ENCODE measurements at places on chromosomes 6 and 20. TPM values are rescaled to one million over a fixed set of nuclear protein-coding genes. Genes with fewer than 3 reads are reported as not detected.

PCK1 gene
- total RNA-seq, result 1.4 TPM

- H3K27ac ChIP-seq, result no peak overlapping the region
- no peaks in the 10 kb centered on the region for H3K36me3 ChIP-seq
- no peaks in the 10 kb centered on the region for H3K4me1 ChIP-seq
Observed at GRCh38 chr6:143620447-143620846, 57.3 kb upstream of the PHACTR2 start.

OTOR gene
- total RNA-seq, result not detected

DNA sequence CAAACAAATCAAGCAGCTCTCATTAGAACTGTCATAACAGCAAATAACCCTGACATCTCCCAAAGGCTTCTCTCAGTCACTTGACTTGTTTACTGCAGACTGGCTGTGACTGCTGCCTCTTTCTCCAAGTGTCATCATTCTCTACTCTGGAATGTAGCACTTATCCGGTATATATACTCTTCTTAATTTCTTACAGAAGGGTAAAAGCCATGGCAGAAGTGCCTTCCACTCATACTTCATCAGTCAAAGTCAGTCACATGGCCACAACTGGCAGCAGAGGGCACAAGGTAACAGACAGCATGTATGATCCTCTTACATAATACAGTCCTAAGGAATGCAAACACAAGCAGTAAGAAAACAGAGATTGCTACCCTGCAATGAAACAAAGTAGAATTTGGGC, 9.3 kb downstream of the NAPB start:
- H3K4me1 ChIP-seq, result peaks cover 54% of the 10 kb centered on the region
- H3K36me3 ChIP-seq, result no peaks in the 10 kb centered on the region
- no peaks in the 10 kb centered on the region for H3K27me3 ChIP-seq

DNA sequence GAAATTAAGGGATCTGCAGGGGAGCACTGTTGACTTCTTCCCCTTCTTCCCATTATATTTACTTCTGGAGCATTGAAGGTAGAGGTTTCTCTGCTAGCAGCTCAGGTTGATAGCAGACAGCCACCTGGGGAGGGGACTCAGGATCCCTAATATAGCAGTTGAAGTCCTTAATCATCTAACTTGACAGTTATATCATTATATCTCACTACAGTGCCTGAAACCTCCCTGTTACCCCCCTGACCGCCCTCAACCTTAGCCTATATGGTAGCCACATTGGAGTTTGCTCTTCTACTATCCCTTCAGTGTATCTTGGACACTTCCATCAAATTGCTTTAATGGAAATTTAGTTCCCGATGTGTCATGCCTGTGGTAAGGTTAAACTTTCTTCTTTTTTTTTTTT, 7.0 kb downstream of the RALGAPB start:
- H3K4me3 ChIP-seq, result no peak overlapping the region
- H3K27ac ChIP-seq, result no peak overlapping the region
- DNase-seq, result no peak
- peaks cover 32% of the 10 kb centered on the region for H3K36me3 ChIP-seq

LSM2 gene
- 70.8 TPM for total RNA-seq

All from esophagus squamous epithelium (tissue), 5 donors.